ENCODE measurements at places on chromosomes 16 and 17.

- no peak for DNase-seq
These were observed 55.2 kb downstream of the ACTG1 start for GRCh38 chr17:81457401-81457800.

GRCh38 chr17:71741836-71742235 is 379.0 kb upstream of the SOX9 start:
- DNase-seq = no peak

DNA sequence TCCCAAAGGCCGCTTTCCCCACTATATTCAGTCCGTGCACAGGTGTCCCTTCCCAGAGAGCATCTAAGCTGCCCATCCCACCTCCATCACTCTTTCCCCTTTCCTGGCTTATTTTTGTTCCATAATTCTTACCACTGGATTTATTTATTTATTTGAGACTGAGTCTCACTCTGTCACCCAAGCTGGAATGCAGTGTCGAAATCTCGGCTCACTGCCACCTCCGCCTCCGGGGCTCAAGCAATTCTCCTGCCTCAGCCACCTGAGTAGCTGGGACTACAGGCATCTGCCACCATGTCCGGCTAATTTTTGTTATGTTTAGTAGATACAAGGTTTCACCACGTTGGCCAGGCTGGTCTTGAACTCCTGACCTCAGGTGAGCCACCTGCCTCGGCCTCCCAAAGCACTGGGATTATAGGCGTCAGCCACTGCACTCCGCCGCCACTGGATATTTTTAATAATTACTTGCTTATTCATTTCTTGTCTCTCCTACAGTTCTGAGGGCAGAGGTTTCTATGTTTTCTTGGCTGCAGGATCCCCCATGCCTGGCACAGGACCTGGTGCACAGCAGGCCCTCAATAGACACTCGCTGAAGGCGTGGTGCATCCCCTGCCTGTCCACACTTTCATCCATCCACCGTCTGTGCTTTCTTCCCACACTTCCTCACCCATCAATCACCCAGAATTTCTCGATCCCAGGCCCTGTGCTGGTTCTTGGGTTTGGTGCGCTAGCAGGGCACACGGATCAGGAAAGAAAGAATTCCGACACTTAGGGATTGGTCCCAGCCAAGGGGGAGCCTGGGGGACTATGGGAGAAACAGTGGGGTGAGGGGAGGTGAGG is 9.9 kb upstream of the ADGRG1 start:
- DNase-seq = no peak

- no peak for DNase-seq
These were observed 1.6 kb downstream of the FAM117A start for GRCh38 chr17:49762151-49762941.

GRCh38 chr17:10111907-10112452 is 86.4 kb downstream of the GAS7 start:
- no peak for DNase-seq

- no peak for DNase-seq
These were observed 365.1 kb upstream of the CDH5 start for GRCh38 chr16:66001432-66001831.

- no peak for DNase-seq
These were observed 6.6 kb upstream of the STAT3 start for GRCh38 chr17:42394838-42395237.

GRCh38 chr17:17839791-17840707 is 3.3 kb upstream of the SREBF1 start:
- DNase-seq = peak; percentile 55

Data from brain pericyte (primary cell).